ENCODE measurements at places on chromosomes 1 and 21. TPM values are rescaled to one million over a fixed set of nuclear protein-coding genes. Genes with fewer than 3 reads are reported as not detected.

- H3K4me1 ChIP-seq = peaks cover 33% of the 10 kb centered on the region
- H3K4me3 ChIP-seq = peak within 1 kb of the TSS; percentile 77
Measured at GRCh38 chr1:151720974-151721787, at the start of gene RIIAD1. TSS of gene RIIAD1 (plus strand) at chr1:151721522. CDS start at chr1:151721537, 15 bp downstream.

DNA sequence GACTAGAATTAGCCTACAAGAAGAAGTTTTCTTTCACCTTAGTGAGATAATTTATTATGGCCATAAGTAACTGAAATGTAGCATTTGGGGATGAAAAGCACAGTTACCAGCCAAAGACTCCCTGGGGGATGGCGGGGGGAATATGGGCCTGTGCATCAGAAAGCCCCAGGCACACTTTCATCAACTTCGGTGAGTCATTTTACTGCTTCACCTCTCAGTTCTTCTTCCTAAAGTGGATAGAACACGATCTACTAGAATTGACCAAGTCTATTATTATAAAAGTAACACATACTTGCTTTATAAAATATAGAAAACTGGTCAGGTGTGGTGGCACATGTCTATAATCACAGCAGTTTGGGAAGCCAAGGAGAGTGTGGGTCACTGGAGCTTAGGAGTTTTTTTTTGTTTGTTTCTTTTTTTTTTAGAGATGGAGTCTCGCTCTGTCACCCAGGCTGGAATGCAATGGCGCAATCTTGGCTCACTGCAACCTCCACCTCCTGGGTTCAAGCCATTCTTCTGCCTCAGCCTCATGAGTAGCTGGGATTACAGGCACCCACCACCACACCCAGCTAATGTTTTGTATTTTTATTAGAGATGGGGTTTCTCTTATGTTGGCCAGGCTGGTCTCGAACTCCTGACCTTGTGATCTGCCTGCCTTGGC is 141.8 kb downstream of the ZZZ3 start:
- no peak for DNase-seq
- H3K36me3 ChIP-seq = peaks cover 3% of the 10 kb centered on the region
- H3K27ac ChIP-seq = peak overlapping the region; percentile 91
- no peaks in the 10 kb centered on the region for H3K27me3 ChIP-seq

DNA sequence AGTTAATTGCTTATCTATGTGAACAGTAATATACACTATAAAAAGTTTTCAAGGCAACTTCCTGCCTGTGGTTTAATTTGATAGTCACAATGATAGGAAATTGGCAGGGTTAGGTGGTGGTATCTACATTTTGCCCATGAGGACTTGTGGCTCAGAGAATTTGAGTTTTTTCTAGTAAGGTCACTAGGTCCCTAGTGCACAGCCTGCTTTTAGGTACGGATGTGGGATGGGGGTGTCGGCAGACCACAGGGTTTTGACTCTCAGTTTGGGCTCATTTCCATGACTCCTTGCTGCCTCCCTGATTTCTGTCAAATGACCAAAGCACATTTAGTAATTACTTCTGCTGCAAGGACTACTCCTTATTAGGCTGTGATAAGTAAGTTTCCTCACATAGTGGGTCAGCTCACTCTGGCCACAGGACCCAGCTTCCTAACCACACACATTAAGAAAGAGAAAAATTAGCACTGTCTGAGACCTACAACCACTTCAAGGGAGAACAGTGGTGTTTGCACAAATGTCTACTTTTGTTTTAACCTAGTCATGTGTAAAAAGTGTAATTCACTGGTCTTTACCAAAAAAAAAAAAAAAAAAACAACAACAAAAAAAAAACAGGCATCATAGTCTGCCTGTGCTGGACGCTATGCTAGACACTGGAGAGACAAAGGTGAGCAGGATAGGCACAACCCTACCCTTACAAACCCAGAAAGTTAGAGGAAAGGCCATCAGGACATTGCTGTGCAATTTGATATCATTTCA is 43.7 kb downstream of the MRPL39 start:
- no peak overlapping the region for H3K4me3 ChIP-seq
- H3K36me3 ChIP-seq = no peaks in the 10 kb centered on the region
- H3K27ac ChIP-seq = no peak overlapping the region
- no peak for DNase-seq

GRCh38 chr1:223266632-223267172 is 97.3 kb downstream of the SUSD4 start:
- no peak for DNase-seq
- H3K27me3 ChIP-seq = peaks cover 4% of the 10 kb centered on the region
- H3K36me3 ChIP-seq = no peaks in the 10 kb centered on the region
- no peaks in the 10 kb centered on the region for H3K4me1 ChIP-seq

GRCh38 chr1:13967707-13968106 is 267.7 kb downstream of the PRDM2 start:
- H3K27ac ChIP-seq = no peak overlapping the region
- H3K4me1 ChIP-seq = no peaks in the 10 kb centered on the region
- peak; percentile 76 for DNase-seq
- H3K27me3 ChIP-seq = no peaks in the 10 kb centered on the region

- H3K27me3 ChIP-seq = no peaks in the 10 kb centered on the region
- H3K4me3 ChIP-seq = no peak overlapping the region
Measured at GRCh38 chr21:19433623-19434022, 1030.0 kb upstream of the TMPRSS15 start.

DNA sequence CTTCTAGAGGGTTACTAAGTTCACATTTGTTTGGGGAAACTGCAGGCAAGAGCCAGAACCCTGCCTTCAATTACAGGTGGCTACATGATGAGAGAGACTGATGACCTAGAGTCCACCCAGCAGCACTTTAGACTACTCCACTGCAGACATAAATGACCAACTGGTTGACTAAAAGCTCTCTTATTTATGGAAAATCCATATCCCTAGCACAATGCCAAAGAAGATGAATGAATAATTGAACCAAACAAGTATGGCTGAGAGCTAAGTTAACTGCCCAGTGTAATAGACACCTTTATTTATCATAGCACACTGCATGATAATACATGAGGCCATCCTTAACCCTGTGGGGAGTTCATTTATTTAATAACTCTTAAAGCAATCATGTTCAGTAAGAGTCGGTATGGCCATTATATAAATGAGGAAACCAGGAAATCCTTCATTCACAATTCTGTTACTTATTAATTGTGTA is 60.4 kb downstream of the IL12RB2 start:
- peaks cover 5% of the 10 kb centered on the region for H3K4me1 ChIP-seq
- H3K4me3 ChIP-seq = no peak overlapping the region
- no peaks in the 10 kb centered on the region for H3K27me3 ChIP-seq

- H3K4me1 ChIP-seq = peaks cover 56% of the 10 kb centered on the region
- H3K27ac ChIP-seq = peak overlapping the region; percentile 94
- no peak for DNase-seq
- no peaks in the 10 kb centered on the region for H3K27me3 ChIP-seq
Measured at GRCh38 chr1:61253912-61254633, 171.7 kb downstream of the NFIA start.

DNA sequence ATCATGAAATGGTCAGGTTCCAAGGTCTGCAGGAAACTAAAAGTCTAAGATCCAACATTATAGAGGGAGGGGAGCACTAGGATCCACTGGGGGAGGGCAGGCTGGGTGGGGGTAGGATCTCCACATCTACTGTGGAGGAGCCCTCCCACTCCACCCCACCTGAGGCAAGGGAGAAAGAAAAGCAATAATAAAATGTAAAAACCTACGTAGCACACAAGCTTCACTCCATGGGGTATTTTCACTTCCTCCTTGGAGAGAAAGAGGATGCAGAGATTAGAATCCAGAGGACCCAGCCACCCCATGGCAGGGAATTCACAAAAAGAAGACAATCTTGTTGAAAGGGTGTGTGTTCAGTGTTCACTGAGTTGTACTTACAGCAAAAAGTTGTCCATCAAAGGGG is 14.4 kb downstream of the SPOCD1 start:
- no peaks in the 10 kb centered on the region for H3K36me3 ChIP-seq
- peaks cover 4% of the 10 kb centered on the region for H3K27me3 ChIP-seq
- no peak overlapping the region for H3K27ac ChIP-seq
- H3K4me3 ChIP-seq = no peak overlapping the region
- peaks cover 28% of the 10 kb centered on the region for H3K4me1 ChIP-seq

DNA sequence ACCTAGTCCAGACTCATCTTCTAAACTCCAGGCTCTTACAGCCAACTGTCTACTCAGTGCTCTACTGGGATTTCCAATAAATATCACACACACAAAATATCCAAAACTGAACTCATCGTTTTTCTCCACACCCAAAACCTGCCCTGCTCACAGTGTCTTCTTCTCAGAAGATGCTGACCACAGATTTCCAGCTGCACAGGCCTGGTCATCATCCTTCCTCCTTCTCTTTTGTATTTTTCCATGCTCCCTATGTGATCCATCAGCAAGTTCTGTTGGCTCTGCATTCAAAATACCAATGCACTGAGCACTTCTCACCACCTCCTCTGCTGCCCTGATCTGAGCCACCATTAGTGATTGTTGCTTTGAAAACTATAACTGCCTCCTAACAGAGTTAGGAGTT is 159.5 kb upstream of the KAZN start:
- H3K27ac ChIP-seq = no peak overlapping the region
- DNase-seq = no peak
- H3K4me1 ChIP-seq = peaks cover 2% of the 10 kb centered on the region
- no peaks in the 10 kb centered on the region for H3K27me3 ChIP-seq
- no peaks in the 10 kb centered on the region for H3K36me3 ChIP-seq
- H3K4me3 ChIP-seq = no peak overlapping the region

GRCh38 chr1:201810466-201811216 is 18.3 kb upstream of the IPO9 start:
- H3K27me3 ChIP-seq = no peaks in the 10 kb centered on the region
- peak overlapping the region; percentile 28 for H3K27ac ChIP-seq
- no peak overlapping the region for H3K4me3 ChIP-seq
- no peaks in the 10 kb centered on the region for H3K4me1 ChIP-seq
- peaks cover 71% of the 10 kb centered on the region for H3K36me3 ChIP-seq
- no peak for DNase-seq

- peaks cover 4% of the 10 kb centered on the region for H3K4me1 ChIP-seq
- no peak overlapping the region for H3K4me3 ChIP-seq
- H3K36me3 ChIP-seq = no peaks in the 10 kb centered on the region
- H3K27me3 ChIP-seq = no peaks in the 10 kb centered on the region
- no peak for DNase-seq
- H3K27ac ChIP-seq = no peak overlapping the region
Measured at GRCh38 chr1:3904006-3904842, 4.2 kb upstream of the C1orf174 start.

- H3K4me3 ChIP-seq = no peak overlapping the region
- no peak for DNase-seq
- H3K4me1 ChIP-seq = peaks cover 33% of the 10 kb centered on the region
- H3K27me3 ChIP-seq = no peaks in the 10 kb centered on the region
- peaks cover 48% of the 10 kb centered on the region for H3K36me3 ChIP-seq
- H3K27ac ChIP-seq = peak overlapping the region; percentile 76
Measured at GRCh38 chr1:236010443-236010842, 54.4 kb downstream of the NID1 start.

- H3K4me3 ChIP-seq = no peak overlapping the region
- H3K27me3 ChIP-seq = peaks cover 37% of the 10 kb centered on the region
- DNase-seq = no peak
- H3K36me3 ChIP-seq = peaks cover 5% of the 10 kb centered on the region
Measured at GRCh38 chr1:167100730-167101129, 6.9 kb downstream of the STYXL2 start.

GRCh38 chr1:53729456-53730223 is 9.3 kb downstream of the GLIS1 start:
- H3K27ac ChIP-seq = peak overlapping the region; percentile 97
- H3K36me3 ChIP-seq = peaks cover 8% of the 10 kb centered on the region
- no peak for DNase-seq

- H3K36me3 ChIP-seq = no peaks in the 10 kb centered on the region
- peaks cover 43% of the 10 kb centered on the region for H3K27me3 ChIP-seq
- DNase-seq = no peak
- H3K4me1 ChIP-seq = peaks cover 7% of the 10 kb centered on the region
- H3K27ac ChIP-seq = peak overlapping the region; percentile 1
Measured at GRCh38 chr1:201184307-201185122, 6.1 kb upstream of the IGFN1 start.

- no peaks in the 10 kb centered on the region for H3K27me3 ChIP-seq
- peak overlapping the region; percentile 85 for H3K27ac ChIP-seq
- DNase-seq = no peak
- H3K4me1 ChIP-seq = peaks cover 16% of the 10 kb centered on the region
Measured at GRCh38 chr1:235999259-235999925, 65.5 kb downstream of the NID1 start.

DNA sequence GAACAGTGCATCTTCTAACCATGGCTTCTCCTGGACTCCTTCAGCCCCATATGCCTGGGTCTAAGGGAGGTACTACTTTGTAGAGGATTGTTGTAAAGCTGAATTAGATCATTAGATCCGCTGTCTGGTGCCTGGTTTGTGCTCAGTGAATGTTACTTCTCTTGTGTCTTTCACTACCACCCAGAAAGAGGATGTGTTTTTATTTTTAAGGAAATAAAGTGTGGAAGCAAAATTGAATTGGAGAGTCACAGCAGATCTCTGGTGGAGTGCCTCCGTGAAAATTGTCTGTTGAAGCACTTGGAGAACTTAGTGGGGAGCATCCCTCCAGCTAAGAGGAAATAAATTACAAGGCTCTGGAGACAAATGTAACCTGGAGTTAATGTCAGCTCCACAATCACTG is 101.8 kb upstream of the ARTN start:
- no peaks in the 10 kb centered on the region for H3K27me3 ChIP-seq
- H3K36me3 ChIP-seq = peaks cover 11% of the 10 kb centered on the region
- H3K4me1 ChIP-seq = peaks cover 46% of the 10 kb centered on the region

DNA sequence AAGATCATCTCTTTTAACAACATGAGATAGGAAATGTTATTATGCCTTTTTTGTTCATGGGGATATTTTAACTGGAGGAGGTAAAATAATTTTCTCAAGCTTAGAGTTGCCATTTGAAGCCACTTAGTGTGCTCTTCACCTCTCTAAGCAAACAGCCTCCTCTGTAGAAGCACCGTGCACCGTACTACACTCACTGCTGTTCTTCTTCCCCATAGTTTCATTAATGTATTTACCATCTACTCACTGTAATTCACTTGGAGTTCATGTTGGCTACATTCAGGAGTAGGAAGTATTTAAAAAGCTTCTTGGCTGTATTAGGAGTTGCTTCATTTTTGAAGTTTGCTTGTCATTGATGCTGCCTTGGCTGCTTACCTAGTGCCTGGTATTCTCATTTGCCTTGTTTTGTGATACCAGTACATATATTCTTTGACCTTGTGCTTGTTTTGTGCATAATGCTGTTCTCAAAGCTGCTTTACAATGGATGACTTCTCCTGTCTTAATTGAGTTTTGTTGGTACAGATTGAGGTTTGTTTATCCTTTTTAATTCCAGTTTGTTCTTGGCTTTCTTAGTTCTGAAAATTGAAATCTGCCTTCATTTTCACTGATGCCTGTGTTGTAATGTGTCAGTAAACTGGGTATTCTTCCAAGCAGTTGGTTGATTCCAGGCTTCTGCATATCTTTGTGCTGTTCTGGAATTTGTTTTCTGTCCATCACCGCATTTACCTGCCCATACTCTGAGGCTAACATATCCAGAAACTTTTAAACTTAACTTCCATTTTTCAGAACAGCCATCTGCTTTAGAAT is 240.4 kb downstream of the HMCN1 start:
- peak overlapping the region; percentile 79 for H3K27ac ChIP-seq
- no peaks in the 10 kb centered on the region for H3K27me3 ChIP-seq
- DNase-seq = no peak
- peaks cover 18% of the 10 kb centered on the region for H3K36me3 ChIP-seq
- H3K4me1 ChIP-seq = peaks cover 54% of the 10 kb centered on the region
- no peak overlapping the region for H3K4me3 ChIP-seq

PLK3 gene
- total RNA-seq = 57.1 TPM

TEX38 gene
- total RNA-seq = not detected

TPTE gene
- total RNA-seq = not detected

SEC16B gene
- total RNA-seq = 0.76 TPM

CALML6 gene
- 2.7 TPM for total RNA-seq

TDRKH gene
- 3.6 TPM for total RNA-seq

KRTAP13-2 gene
- total RNA-seq = not detected

CDA gene
- total RNA-seq = not detected

FCGR2B gene
- total RNA-seq = not detected

TTLL7 gene
- 8.6 TPM for total RNA-seq

KCNC4 gene
- 1.1 TPM for total RNA-seq

CLDN17 gene
- not detected for total RNA-seq

All from osteocyte (in vitro differentiated cells).